A549 treated with AZD2906 at 1 μM for 4 hours (cell line): ENCODE measurements at places on chromosomes 5 and 9. TPM values are rescaled to one million over a fixed set of nuclear protein-coding genes. Genes with fewer than 3 reads are reported as not detected.

Gene CDH9
- total RNA-seq, result not detected in 5 replicates

Gene RNF224
- total RNA-seq, result 0.12 to 0.38 TPM (median 0.25 TPM) in 5 replicates

Gene PAIP1
- total RNA-seq, result 98.7 to 108 TPM (median 100 TPM) in 5 replicates

Gene TLE1
- 80.1 to 87.7 TPM (median 86.7 TPM) in 5 replicates for total RNA-seq

Gene TEX53
- not detected in 5 replicates for total RNA-seq
